ENCODE measurements at places on chromosomes 1 and 21.

DNA sequence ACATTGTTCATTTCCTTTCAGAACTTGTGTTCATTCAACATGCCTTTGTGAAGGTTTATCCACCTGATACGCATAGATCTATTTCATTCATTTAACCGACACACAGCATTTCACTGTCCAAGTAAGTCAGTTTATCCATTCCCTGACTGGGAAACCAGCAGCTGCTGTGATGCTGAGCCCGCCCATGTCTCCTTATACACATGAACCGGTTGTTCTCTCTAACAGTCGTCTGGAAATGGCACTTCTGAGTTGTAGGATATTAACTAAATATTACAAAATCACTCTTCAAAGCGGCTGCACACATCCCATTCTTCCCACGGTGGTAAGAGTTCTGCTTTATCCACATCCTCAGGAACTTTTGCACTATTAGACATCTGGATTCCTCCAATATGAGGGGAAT lies 71.1 kb downstream of the NPHP4 start:
- no peak for DNase-seq

DNA sequence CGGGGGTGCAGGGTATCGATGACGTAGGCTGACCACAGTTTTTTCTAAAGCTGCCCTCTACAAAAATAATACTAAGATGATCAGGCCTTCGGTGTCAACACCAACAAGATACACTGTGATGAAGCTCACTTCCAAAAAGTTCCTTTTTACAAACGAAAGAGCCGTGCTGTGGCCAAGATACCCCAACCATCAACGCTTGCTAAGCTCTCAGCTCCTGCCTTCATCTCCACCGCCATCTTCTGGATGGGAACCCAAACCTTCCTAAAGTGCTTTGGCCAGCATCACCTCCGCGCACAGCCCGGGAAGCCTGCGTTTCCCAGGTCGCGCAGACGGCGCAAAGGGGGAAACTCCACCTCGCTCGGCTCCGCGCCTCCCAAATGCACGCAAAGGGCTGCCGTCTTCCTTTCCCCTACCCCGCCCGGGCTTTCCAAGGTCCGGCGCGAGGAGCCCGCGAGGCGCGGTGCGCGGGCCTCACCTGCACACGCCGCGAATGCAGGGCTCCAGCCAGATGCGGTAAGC lies 541 bp downstream of the USP48 start:
- DNase-seq: peak; percentile 9

GRCh38 chr1:111882986-111883560 lies 106.4 kb downstream of the KCND3 start:
- DNase-seq: no peak

GRCh38 chr1:248818505-248819374 lies 7.0 kb downstream of the SH3BP5L start:
- DNase-seq: no peak

GRCh38 chr1:82836973-82837680 lies 1036.4 kb downstream of the ADGRL2 start:
- no peak for DNase-seq

All from activated T-cell treated with anti-CD3 and anti-CD28 coated beads for 1 hour (primary cell).